ENCODE measurements at places on chromosomes 3 and 15. TPM values are rescaled to one million over a fixed set of nuclear protein-coding genes. Genes with fewer than 3 reads are reported as not detected.

DNA sequence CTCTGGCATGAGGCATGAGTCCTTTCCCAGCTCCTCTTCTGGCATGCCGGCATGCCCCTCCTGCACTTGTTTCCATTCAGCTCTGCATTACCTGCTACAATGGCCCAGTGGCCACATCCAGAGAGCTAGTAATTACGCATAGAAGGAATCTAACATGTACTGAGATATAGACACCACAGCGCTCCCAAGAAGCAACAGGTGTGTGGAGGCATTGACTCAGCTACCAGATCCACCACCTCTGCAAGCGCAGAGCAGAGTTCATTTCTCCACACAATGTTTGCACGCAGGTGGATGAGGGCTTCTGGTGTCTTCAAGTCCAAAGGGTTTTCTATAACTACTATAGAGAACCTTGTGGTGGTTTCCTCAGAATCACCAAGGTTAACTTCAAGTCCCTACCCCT is 4.2 kb downstream of the MOBP start:
- DNase-seq: no peak

- no peak for DNase-seq
Observed at GRCh38 chr15:49706805-49707204, 86.0 kb downstream of the DTWD1 start.

DNA sequence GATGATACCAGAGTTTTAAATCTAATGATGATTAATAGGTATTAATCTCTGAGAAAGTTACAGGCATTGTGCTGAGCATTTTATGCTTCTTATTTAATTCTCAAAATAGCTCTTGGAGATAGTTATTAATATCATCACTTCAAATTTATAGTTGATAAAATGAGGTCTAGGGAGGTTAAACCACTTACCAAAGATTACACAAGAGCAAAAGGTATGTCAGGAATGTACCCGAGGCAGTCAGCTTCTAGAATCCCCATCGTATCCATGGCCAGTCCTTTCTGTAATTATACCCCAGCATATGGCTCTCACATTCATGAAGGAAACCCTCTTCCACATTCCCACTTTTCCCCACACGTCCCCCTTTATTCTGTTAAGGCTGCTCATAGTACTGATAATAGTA is 421.3 kb downstream of the PYDC2 start:
- no peak for DNase-seq

- DNase-seq: peak; percentile 77
Observed at GRCh38 chr3:22886439-22887068, 316.6 kb upstream of the UBE2E2 start.

Gene TLR9
- total RNA-seq: 0.09 TPM

Gene FSIP1
- 6.1 TPM for total RNA-seq
